ENCODE measurements at places on chromosomes 2 and 18.

- no peak for DNase-seq
Measured at GRCh38 chr2:68715353-68716041, 19.1 kb upstream of the ARHGAP25 start.

- DNase-seq: no peak
Measured at GRCh38 chr18:10060469-10060782, 146.6 kb downstream of the VAPA start.

DNA sequence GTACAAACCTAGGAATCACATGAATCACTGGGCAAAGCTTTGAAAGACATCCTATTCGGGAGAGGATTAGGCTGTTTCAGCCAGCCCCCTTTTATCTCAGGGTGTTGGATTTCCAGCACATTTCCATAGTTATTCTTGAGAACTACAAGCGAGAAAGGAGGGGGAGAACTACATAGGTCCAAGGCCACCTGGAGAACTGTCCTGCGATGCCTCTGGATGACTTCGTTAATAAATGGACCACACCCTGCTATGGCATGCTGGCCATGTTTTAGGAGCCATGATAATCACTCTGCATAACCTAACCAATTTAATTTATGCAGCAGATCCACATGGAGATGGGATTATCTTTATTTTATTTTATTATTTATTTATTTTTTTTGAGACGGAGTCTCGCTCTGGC, 29.9 kb downstream of the RHBDD1 start:
- no peak for DNase-seq

GRCh38 chr2:219474285-219475060, 24.2 kb upstream of the GMPPA start:
- DNase-seq: no peak

GRCh38 chr18:36561046-36561445, 263.5 kb downstream of the FHOD3 start:
- DNase-seq: no peak

DNA sequence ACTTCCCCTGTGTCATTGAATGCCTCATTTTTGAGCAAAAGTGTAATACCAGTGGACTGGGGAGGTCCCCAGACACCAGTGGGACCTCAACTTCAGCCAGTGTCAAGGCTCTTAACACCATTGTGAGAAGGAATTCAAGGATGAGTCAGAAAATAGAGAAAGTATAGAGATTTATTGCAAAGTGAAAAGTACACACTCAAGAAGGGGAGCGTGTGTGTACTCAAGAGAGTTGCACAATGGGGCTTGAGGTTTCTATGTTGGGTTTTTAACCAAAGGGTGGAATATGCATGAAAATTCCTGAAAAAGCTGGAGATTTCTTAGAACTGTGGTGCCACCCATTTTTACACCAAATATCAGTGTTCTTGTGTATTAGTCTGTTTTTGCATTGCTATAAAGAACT, 81.9 kb downstream of the ADCYAP1 start:
- no peak for DNase-seq

GRCh38 chr2:28334527-28334894, 58.1 kb upstream of the FOSL2 start:
- DNase-seq: no peak

DNA sequence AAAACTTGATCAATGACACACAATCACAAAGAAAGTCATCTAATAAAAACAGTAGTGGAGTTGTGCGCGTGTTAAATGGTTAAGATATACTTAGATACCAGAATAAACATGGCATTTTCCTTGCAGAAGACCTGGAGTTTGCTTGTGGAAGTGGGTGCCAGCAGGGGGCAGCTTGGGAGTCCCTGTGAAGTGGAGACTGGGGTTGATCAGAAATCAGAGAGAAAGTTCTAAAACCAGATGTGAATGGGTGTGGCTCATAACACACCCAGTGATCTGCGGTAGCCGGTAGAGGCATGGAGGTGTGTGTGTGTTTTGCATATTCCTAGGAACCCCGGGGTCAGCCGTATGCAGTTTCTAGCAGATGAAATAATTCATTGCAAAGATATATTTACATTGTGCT, 300.1 kb upstream of the TRIB2 start:
- no peak for DNase-seq

All from skeletal muscle cell (primary cell).